Endodermal cell (in vitro differentiated cells): ENCODE measurements at places on chromosomes 11 and 22. TPM values are rescaled to one million over a fixed set of nuclear protein-coding genes. Genes with fewer than 3 reads are reported as not detected.

Gene PLEKHA7
- 13.6 and 17.5 TPM in 2 replicates for total RNA-seq

Gene THOC5
- total RNA-seq = 51.3 to 62.2 TPM (median 61.1 TPM) in 3 replicates

- H3K27ac ChIP-seq = no peak overlapping the region
- no peaks in the 10 kb centered on the region for H3K36me3 ChIP-seq
- no peak for DNase-seq
- H3K4me1 ChIP-seq = peaks cover 2% of the 10 kb centered on the region
- H3K4me3 ChIP-seq = no peak overlapping the region
These were observed 15.9 kb downstream of the OR51B4 start for GRCh38 chr11:5285703-5286340.

GRCh38 chr11:64347193-64347867, 7.3 kb downstream of the CCDC88B start:
- H3K36me3 ChIP-seq = no peaks in the 10 kb centered on the region
- no peak overlapping the region for H3K4me3 ChIP-seq
- H3K4me1 ChIP-seq = no peaks in the 10 kb centered on the region

Gene SPINDOC
- total RNA-seq = 84.6 to 103 TPM (median 100 TPM) in 3 replicates

- H3K4me1 ChIP-seq = no peaks in the 10 kb centered on the region
- no peak overlapping the region for H3K27ac ChIP-seq
- no peak for DNase-seq
- H3K36me3 ChIP-seq = no peaks in the 10 kb centered on the region
- H3K27me3 ChIP-seq = no peaks in the 10 kb centered on the region
- no peak overlapping the region for H3K4me3 ChIP-seq
These were observed 138.9 kb downstream of the MN1 start for GRCh38 chr22:27662359-27663301.

Gene SEPTIN3
- 13.9 to 20.0 TPM (median 15.4 TPM) in 3 replicates for total RNA-seq

Gene SLC35E4
- 2.3 to 5.0 TPM (median 3.3 TPM) in 3 replicates for total RNA-seq

GRCh38 chr11:10895285-10895684, 37.4 kb upstream of the ZBED5 start:
- no peaks in the 10 kb centered on the region for H3K36me3 ChIP-seq
- DNase-seq = no peak
- H3K4me3 ChIP-seq = no peak overlapping the region
- H3K27me3 ChIP-seq = no peaks in the 10 kb centered on the region
- H3K4me1 ChIP-seq = peaks cover 5% of the 10 kb centered on the region

DNA sequence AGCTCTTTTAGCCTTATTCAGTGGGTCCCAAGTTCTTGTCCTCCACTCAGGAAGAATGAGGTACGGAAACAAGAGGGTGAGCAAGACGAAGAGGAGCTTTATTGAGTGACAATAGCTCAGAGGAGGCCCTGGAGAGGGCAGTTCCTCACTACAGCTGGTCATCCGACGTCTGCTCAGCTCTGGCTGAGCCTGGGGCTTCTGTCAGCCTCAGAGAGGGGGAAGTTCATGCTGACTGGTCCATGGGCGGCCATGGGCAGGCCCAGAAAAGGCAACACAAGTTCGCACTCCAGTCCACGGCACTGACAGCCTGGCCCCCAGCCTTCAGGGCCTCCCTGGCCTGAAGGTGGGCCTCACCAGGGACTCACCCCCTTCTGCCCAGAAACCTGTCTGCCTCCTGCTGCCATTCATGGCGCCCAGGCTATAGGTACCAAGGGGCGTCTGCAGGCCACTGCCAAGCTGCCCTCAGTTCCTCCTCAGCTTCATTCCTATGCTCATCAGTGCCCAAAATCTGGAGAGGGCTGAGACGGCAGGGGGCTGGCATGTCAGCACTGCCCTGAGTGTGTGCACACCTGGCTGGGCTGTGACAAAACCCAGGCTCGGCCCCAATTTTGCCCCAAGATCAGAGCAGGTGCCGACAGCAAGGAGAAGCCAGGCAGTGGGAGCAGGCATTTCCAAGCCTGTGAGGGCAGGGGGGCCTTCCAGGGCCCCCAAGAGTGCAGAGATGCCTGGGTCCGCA, 21.7 kb upstream of the KIAA0930 start:
- no peaks in the 10 kb centered on the region for H3K27me3 ChIP-seq
- no peak for DNase-seq
- no peak overlapping the region for H3K4me3 ChIP-seq
- no peaks in the 10 kb centered on the region for H3K4me1 ChIP-seq
- H3K27ac ChIP-seq = no peak overlapping the region
- no peaks in the 10 kb centered on the region for H3K36me3 ChIP-seq

Gene MOGAT2
- total RNA-seq = not detected in 3 replicates

Gene SYT8
- total RNA-seq = not detected in 2 replicates

Gene TBX1
- 1.3 and 2.0 TPM in 2 replicates for total RNA-seq
